ENCODE measurements at places on chromosomes 7 and 10. TPM values are rescaled to one million over a fixed set of nuclear protein-coding genes. Genes with fewer than 3 reads are reported as not detected.

POLR1F gene
- total RNA-seq: 15.2 TPM

PNLIP gene
- total RNA-seq: not detected

IFIT1B gene
- total RNA-seq: not detected

CNPY1 gene
- not detected for total RNA-seq

TAC1 gene
- total RNA-seq: not detected

BAIAP2L1 gene
- total RNA-seq: 3.1 TPM

SPDYE3 gene
- total RNA-seq: not detected

GHRHR gene
- total RNA-seq: not detected

SPDYE6 gene
- not detected for total RNA-seq

A1CF gene
- not detected for total RNA-seq

TMEM184A gene
- under 0.01 TPM for total RNA-seq

POLR2J2 gene
- total RNA-seq: 1.7 TPM

PMS2 gene
- total RNA-seq: 18.6 TPM
